ENCODE measurements at places on chromosomes 6 and 20. TPM values are rescaled to one million over a fixed set of nuclear protein-coding genes. Genes with fewer than 3 reads are reported as not detected.
A peak's percentile ranks its signal among the peaks of the same experiment; 100 is the strongest.

DNA sequence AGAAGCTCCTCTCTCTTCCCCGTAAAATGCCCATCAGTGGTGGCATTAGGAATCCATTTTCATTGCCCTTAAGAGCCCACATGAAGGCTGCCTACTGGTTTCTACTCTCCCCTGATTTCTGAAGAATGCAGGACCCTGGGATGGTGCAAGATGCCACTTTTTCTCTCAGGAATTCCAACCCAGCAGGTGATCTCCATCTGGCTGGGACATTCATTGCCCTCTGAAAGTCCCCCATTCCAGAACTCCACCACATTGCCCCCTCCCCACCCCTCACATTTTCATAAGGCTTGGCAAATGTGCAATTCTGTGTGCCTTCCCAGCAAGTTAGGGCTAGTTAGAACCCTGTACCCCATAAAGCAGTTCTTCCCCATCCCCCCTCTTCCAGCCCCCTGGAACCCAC, 88.0 kb downstream of the BANF2 start:
- no peak overlapping the region for H3K4me3 ChIP-seq
- H3K27me3 ChIP-seq: no peaks in the 10 kb centered on the region
- H3K27ac ChIP-seq: no peak overlapping the region
- H3K36me3 ChIP-seq: no peaks in the 10 kb centered on the region
- DNase-seq: peak; percentile 11
- H3K4me1 ChIP-seq: no peaks in the 10 kb centered on the region

DNA sequence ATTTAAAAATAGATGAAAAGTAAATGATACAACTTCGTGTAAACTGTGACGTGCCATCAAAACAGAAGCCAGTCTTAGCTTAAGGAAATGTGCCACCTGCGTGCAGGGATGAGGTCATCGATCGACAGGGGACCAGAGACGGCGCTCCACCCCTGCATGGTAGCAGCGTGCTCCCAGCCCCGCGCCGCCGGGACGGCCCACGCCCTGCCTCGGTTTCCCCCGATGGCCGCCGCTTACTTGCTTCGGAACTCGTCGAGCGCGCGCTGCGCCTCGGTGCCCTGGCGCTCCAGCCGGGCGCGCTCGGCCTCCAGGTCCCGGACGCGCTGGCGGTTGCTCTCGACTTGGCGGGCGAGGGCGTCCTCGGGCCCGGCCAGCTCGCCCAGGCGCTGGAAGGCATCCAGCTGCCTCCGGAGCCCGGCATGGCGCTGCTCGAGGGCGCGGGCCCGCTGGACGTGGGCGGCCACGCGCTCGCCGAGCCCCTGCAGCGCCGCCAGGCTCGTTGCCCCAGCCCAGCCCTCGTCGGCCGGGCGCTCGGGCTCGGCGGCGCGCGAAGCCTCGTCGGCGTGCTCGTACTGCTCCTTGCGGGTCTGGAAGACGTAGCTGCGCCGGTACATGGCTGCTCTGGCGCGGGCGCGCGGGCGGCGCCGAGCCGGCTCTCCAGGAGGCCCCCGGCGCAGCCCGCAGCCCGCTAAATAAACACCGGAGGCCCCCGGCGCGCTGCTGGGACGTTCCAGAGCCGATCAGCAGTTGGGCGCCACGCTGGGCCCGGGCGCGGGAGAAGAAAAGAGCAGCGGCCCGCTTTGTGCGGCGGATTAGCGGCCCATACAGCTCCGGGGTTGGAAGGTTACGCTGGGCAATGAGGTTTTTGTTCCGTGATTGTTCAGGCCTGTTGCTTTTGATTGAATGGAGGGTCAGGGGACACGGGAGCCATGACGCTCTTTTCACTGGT, at the start of gene BFSP1:
Gene BFSP1, minus strand, starts transcription at position 664 of the 949 bp plus-strand sequence. Its CDS starts 50 bp downstream, at position 614.
- H3K36me3 ChIP-seq: no peaks in the 10 kb centered on the region
- DNase-seq: peak; percentile 88
- peaks cover 16% of the 10 kb centered on the region for H3K4me1 ChIP-seq
- peak within 1 kb of the TSS; percentile 56 for H3K4me3 ChIP-seq
- H3K27ac ChIP-seq: 0 out of 2 replicates have a peak within 1 kb of the TSS, but pooled peaks have one; percentile 7

- DNase-seq: peak; percentile 74
- H3K4me3 ChIP-seq: peak overlapping the region; percentile 58
- peaks cover 100% of the 10 kb centered on the region for H3K27me3 ChIP-seq
- H3K4me1 ChIP-seq: peaks cover 60% of the 10 kb centered on the region
Observed at GRCh38 chr6:5998711-5999687, 7.7 kb downstream of the NRN1 start.

- no peaks in the 10 kb centered on the region for H3K4me1 ChIP-seq
- no peaks in the 10 kb centered on the region for H3K27me3 ChIP-seq
- DNase-seq: no peak
Observed at GRCh38 chr6:82084324-82084920, 163.1 kb downstream of the IBTK start.

DNA sequence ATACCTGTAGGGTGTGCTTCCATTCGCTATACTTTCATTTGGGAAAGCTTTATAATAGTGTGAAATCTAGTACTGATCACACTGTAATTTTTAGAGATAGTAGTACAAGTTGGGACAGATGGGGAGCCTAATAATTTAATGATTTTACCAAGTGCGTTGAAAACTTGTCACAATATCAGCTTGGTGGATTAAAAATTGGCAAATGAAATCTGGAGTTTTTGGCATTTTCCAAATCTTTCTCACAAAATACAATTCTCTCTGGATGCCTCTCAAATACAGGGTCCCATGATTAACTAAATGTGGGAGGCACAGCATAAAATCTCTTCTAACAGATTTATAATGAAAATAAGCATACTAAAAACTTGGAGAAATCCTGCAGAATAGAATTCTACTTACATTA, 96.4 kb downstream of the PLCB4 start:
- peaks cover 9% of the 10 kb centered on the region for H3K4me1 ChIP-seq
- H3K27me3 ChIP-seq: no peaks in the 10 kb centered on the region
- H3K27ac ChIP-seq: no peak overlapping the region
- DNase-seq: no peak

- peak overlapping the region; percentile 35 for H3K27ac ChIP-seq
- peak overlapping the region; percentile 73 for H3K4me3 ChIP-seq
- H3K4me1 ChIP-seq: peaks cover 13% of the 10 kb centered on the region
- no peaks in the 10 kb centered on the region for H3K36me3 ChIP-seq
- H3K27me3 ChIP-seq: no peaks in the 10 kb centered on the region
- DNase-seq: no peak
Observed at GRCh38 chr6:26170951-26171841, 84.0 kb downstream of the HFE start.

- peaks cover 38% of the 10 kb centered on the region for H3K4me1 ChIP-seq
- no peak for DNase-seq
Observed at GRCh38 chr6:13355999-13356785, 27.9 kb upstream of the TBC1D7 start.

SMPDL3A gene
- 3.0 TPM for total RNA-seq

PTPRT gene
- total RNA-seq: not detected

ZKSCAN8 gene
- 22.6 TPM for total RNA-seq

SLC22A23 gene
- total RNA-seq: 38.3 TPM

Data from GM23338 (cell line).